NB4 (cell line): ENCODE measurements at places on chromosomes 11 and 22.
A peak's percentile ranks its signal among the peaks of the same experiment; 100 is the strongest.

DNA sequence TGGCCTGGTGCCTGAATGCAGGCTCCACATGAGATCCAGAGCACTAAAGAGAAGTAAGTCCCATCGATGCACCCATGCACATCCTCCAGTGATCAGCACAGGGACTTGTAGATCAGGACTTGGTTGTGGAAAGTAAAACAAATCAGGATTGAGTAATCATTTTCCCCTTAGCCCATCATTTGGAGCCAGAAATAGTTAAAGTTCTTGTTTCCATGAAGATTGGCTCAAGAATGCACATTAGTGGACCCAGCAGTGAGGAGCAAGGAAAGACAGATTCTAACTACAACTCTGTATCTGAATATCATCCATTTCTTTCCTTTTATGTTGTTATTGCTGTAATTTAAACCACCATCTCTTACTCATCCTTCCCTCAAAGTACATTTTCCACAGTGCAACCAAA is 19.1 kb downstream of the CCDC83 start:
- no peak for DNase-seq

DNA sequence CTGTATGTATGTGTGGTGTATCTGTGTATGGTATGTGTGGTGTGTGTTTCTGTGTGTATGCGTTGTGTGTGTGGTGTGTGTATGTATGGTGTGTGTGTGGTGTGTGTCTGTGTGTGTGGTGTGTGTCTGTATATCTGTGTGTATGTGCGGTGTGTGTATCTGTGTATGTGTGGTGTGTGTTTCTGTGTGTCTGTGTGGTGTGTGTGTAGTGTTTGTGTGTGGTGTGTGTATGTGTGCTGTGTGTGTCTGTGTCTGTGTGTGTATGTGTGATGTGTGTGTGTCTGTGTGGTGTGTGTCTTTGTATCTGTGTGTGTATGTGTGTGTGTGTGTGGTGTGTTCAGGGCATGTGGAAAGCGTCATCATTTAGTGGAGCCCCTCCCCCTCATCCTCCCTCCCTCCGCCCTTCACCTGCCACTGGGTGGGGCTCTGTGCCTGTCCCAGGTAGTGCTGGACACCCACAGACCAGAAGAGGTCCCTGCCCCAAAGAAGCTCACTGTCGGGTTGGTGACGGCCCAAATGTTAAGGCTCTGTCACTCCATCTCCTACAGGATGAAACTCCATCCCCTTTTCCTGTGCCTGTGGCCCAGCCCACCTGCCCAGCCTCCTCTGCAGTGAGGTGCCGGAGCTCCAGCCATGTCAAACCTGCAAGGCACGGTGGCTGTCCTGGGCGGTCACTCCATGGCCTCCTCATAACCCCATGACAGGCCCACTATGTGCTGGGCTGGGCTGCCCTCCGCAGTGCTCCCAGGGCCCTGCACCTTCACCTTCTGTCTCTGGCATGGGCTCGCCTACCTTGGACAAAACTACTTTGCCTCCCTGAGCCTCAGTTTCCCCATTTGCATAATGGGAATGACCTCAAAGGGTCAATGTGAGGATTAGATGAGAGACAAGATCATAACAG is 23.4 kb upstream of the SHISAL1 start:
- DNase-seq = no peak

DNA sequence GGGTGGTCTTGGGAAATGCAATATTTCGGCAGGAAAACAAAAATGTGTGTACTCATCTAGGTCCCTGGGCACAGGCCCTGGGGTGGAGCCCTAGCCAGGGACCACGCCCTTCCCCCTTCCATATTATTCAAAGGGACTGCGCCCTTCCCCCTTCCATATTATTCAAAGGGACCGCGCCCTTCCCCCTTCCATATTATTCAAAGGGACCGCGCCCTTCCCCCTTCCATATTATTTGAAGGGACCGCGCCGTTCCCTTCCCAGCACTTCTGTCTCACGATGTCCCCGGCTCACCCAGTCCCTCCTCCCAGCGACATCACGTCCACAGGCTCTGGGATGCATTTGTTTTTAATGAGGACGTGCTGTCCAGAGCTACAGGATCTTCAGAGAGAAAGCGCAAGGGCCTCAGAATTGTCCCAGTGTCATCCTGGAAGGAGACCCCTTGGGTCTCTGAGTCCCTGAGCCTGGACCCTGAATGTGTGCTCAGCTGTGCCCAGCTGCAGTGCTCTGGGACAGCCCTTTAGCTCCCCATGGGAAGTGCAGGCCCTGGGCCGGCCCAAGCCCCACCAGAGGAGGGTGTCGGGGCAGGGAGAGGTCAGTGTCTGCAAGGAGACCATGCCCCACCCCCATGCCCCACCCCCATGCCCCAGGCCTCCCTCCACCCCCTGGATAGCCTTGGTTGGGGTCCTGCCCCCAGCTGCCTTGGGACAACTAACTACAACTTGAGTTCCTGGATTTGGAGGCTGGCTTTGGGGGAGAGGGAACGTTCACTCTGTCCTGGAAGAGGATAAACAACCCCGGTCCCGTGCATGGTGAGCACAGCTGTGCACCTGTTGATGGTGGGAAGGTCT is 810.0 kb downstream of the BRD1 start:
- DNase-seq = no peak

- DNase-seq = peak; percentile 51
These were observed 85.5 kb downstream of the ENTHD1 start for GRCh38 chr22:39808081-39808480.

- no peak for DNase-seq
These were observed 16.0 kb upstream of the ADA2 start for GRCh38 chr22:17235149-17235655.
